ENCODE measurements at places on chromosomes 1 and 21. TPM values are rescaled to one million over a fixed set of nuclear protein-coding genes. Genes with fewer than 3 reads are reported as not detected.
A peak's percentile ranks its signal among the peaks of the same experiment; 100 is the strongest.

The GADD45A gene
- total RNA-seq = 34.3 TPM

The C8B gene
- total RNA-seq = not detected

The ZNF362 gene
- 5.4 TPM for total RNA-seq

The F5 gene
- 23.3 TPM for total RNA-seq

DNA sequence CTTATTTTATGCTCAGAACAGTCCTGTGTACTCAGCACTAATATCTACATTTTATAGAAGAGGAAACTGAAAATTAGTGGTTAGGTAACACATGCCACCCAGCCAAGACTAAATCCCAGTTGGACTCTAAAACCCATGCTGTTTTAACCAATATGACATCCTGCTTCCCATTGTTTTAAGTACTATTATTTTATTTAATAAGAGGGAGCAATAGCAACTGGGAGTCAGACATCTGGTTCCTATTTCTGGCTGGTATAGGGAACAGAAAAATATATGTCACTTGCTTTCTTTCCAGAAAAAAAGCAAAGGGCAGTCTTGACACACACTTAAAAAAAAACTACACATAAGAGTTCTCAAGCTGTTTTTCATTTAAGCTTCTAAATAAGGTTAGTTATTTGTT, 11.9 kb downstream of the KLHL12 start:
- no peaks in the 10 kb centered on the region for H3K27me3 ChIP-seq
- H3K4me3 ChIP-seq = no peak overlapping the region
- H3K36me3 ChIP-seq = peaks cover 30% of the 10 kb centered on the region
- no peak for DNase-seq

DNA sequence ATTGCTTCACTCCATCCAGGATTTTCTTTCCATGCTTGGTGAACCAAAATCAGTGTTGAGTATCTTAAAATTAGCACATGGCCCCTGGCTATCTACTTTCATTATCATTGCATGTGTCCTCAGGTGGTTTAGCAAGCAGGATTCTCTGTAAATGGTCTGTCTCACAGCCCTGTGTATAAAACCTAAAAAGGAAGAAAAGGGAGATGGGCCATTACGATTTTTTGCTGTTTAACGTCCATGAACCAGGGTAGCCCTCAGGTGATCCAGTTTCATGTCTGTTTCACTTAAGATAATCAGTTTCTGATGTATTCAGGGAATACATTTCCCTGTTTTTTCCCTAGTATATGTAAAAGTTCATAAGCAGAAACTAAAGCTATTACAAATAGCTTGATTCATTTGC, 238.2 kb downstream of the NFIA start:
- H3K36me3 ChIP-seq = no peaks in the 10 kb centered on the region
- peaks cover 38% of the 10 kb centered on the region for H3K4me1 ChIP-seq
- H3K4me3 ChIP-seq = no peak overlapping the region
- no peak overlapping the region for H3K27ac ChIP-seq

DNA sequence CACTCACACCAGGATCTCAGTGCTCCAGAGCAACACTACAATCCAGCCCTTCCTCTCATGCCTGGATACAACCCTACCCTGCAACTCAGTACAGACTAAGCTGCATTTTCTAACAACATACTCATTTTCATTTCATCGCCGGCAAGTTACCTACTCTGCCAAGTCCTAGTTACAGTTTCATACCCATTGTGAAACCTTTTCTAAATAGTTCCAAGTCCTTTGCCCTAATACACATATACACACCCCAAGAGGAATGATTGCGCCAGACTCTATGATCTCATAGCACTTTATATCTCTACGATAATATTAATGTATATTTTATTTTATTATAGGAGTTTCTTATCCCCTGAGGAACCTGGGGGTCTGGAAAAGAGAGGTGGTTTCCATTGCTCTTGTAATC, 122.4 kb downstream of the LMX1A start:
- H3K4me3 ChIP-seq = no peak overlapping the region
- H3K4me1 ChIP-seq = no peaks in the 10 kb centered on the region
- no peak for DNase-seq
- H3K27ac ChIP-seq = no peak overlapping the region
- H3K27me3 ChIP-seq = peaks cover 40% of the 10 kb centered on the region
- no peaks in the 10 kb centered on the region for H3K36me3 ChIP-seq

GRCh38 chr1:41919131-41919530, 409 bp upstream of the HIVEP3 start:
- H3K4me3 ChIP-seq = peak overlapping the region; percentile 93
- no peaks in the 10 kb centered on the region for H3K27me3 ChIP-seq
- DNase-seq = no peak
- no peaks in the 10 kb centered on the region for H3K36me3 ChIP-seq
- H3K27ac ChIP-seq = peak overlapping the region; percentile 98
- H3K4me1 ChIP-seq = peaks cover 59% of the 10 kb centered on the region

DNA sequence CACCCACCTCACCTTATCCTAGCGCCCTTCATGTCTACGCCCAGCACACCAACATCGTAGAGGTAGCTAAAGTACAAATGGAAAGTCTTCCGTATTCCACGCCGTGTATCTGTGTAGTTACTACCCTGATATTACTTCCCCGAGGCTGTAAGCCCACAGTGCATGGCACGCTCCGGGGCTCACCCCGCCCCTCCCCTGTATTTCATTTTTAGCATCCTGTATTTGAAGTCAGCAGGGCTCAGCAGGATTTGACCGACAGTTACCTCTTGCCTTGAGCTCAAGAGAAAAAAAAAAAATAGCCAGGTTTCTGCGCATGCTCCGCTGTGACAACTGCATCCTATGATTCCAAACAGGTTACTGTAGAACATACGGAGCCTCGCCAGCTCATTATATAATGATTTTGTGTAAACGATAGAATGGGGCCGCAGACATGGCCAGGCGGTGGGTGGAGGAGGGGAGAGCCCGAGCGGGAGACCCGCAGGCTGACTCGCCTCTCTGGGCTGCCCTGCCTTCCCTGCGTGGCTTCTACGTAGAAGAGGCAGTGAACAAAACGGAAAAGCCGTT, 1.3 kb downstream of the ABCG1 start:
- peak; percentile 84 for DNase-seq
- no peaks in the 10 kb centered on the region for H3K36me3 ChIP-seq
- H3K4me1 ChIP-seq = peaks cover 20% of the 10 kb centered on the region

DNA sequence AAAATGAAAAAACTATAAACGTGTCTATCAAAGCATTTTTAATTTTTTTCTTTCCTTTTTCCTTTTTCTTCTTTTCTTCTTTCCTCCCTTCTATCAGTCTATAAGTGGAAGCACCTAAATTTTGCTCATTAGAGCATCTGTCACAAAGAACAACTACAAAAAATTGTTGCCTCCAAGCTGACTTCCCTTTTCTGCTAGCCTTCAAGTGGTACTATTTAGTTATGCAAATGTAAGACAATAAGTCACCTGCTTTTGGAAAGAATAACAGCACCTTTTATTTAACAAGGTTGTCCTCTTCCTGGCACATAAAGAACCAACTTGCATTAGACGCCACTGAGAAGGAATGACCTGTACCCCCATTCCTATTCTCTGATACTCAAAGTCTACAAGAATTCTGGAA, 45.0 kb upstream of the C1orf53 start:
- no peaks in the 10 kb centered on the region for H3K27me3 ChIP-seq
- H3K4me1 ChIP-seq = no peaks in the 10 kb centered on the region
- H3K27ac ChIP-seq = no peak overlapping the region
- DNase-seq = no peak
- no peaks in the 10 kb centered on the region for H3K36me3 ChIP-seq

GRCh38 chr1:29282135-29282923, 46.0 kb downstream of the PTPRU start:
- DNase-seq = no peak
- no peaks in the 10 kb centered on the region for H3K27me3 ChIP-seq
- no peak overlapping the region for H3K27ac ChIP-seq
- no peak overlapping the region for H3K4me3 ChIP-seq

GRCh38 chr21:31409831-31410487, 65.9 kb upstream of the TIAM1 start:
- H3K27ac ChIP-seq = no peak overlapping the region
- H3K4me1 ChIP-seq = peaks cover 17% of the 10 kb centered on the region
- no peak for DNase-seq
- no peaks in the 10 kb centered on the region for H3K27me3 ChIP-seq

GRCh38 chr1:161473348-161473747, 31.9 kb upstream of the FCGR2A start:
- no peak overlapping the region for H3K27ac ChIP-seq
- H3K4me1 ChIP-seq = no peaks in the 10 kb centered on the region
- peaks cover 36% of the 10 kb centered on the region for H3K27me3 ChIP-seq
- DNase-seq = peak; percentile 30
- no peaks in the 10 kb centered on the region for H3K36me3 ChIP-seq

DNA sequence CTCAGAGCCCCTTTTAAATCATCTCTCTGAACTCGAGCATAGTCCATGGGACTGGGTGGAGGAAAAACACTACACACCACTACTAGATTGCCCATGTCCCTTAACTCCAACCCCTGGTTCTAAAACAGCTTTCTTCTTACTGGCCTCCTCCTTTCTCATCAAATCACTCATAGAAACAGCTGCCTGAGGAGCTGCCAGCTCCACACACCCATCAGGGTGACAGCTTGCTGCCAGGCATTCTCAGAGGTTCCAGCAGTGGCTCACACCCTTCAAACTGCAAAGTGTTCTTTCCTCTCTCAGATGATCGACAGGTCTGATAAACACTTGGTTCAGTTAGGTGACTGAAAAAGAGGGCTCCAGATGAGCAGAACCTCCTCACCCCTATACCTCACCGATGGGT, 543.0 kb upstream of the PLXNA2 start:
- no peak for DNase-seq
- H3K27me3 ChIP-seq = peaks cover 8% of the 10 kb centered on the region
- no peaks in the 10 kb centered on the region for H3K36me3 ChIP-seq
- no peak overlapping the region for H3K4me3 ChIP-seq
- no peak overlapping the region for H3K27ac ChIP-seq

- no peaks in the 10 kb centered on the region for H3K4me1 ChIP-seq
- no peaks in the 10 kb centered on the region for H3K36me3 ChIP-seq
- no peak overlapping the region for H3K4me3 ChIP-seq
- H3K27me3 ChIP-seq = peaks cover 1% of the 10 kb centered on the region
These were observed 82.2 kb downstream of the BCAR3 start for GRCh38 chr1:93599479-93599878.

GRCh38 chr1:53502641-53503432, 43.6 kb downstream of the DMRTB1 start:
- DNase-seq = no peak
- no peak overlapping the region for H3K4me3 ChIP-seq
- peaks cover 5% of the 10 kb centered on the region for H3K4me1 ChIP-seq
- H3K27me3 ChIP-seq = no peaks in the 10 kb centered on the region

DNA sequence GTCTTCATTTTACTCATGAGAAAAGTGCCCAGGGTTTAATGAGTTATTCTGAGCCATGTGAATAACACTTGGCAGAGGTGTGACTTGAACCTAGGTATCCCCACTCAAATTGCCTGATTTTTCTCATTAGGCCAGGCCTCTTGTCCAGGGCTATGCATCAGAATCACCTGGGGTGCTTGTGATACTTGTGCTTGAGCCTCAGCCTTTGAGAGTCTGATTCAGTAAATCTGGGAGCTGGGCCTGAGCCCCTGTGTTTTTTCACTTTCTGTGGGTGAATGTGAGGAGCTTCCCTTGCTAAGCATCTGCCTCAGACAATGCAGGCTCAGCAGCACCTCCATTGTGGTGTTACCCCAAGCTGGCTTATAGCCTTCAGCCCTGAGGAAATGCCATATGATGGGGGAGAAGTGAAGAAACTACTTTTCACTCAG, 127.1 kb downstream of the S1PR1 start:
- no peaks in the 10 kb centered on the region for H3K4me1 ChIP-seq
- H3K4me3 ChIP-seq = no peak overlapping the region

- peak overlapping the region; percentile 100 for H3K27ac ChIP-seq
- peaks cover 3% of the 10 kb centered on the region for H3K27me3 ChIP-seq
- peak; percentile 73 for DNase-seq
- peak overlapping the region; percentile 91 for H3K4me3 ChIP-seq
- peaks cover 8% of the 10 kb centered on the region for H3K36me3 ChIP-seq
These were observed 682 bp downstream of the SUCO start for GRCh38 chr1:172533513-172534151.

- H3K27me3 ChIP-seq = no peaks in the 10 kb centered on the region
- no peak overlapping the region for H3K4me3 ChIP-seq
- H3K27ac ChIP-seq = no peak overlapping the region
- H3K4me1 ChIP-seq = no peaks in the 10 kb centered on the region
- no peak for DNase-seq
- no peaks in the 10 kb centered on the region for H3K36me3 ChIP-seq
These were observed 164.6 kb downstream of the RASAL2 start for GRCh38 chr1:178258536-178258935.

- no peak overlapping the region for H3K27ac ChIP-seq
- DNase-seq = no peak
- peaks cover 3% of the 10 kb centered on the region for H3K36me3 ChIP-seq
- no peaks in the 10 kb centered on the region for H3K27me3 ChIP-seq
- H3K4me1 ChIP-seq = no peaks in the 10 kb centered on the region
These were observed 30.5 kb downstream of the SLC9A1 start for GRCh38 chr1:27124405-27124804.

GRCh38 chr1:6180707-6181311, 688 bp upstream of the CHD5 start:
- no peak overlapping the region for H3K27ac ChIP-seq
- DNase-seq = peak; percentile 13
- peak overlapping the region; percentile 1 for H3K4me3 ChIP-seq
- H3K27me3 ChIP-seq = peaks cover 42% of the 10 kb centered on the region
- peaks cover 16% of the 10 kb centered on the region for H3K36me3 ChIP-seq

All from activated CD8-positive, alpha-beta T cell treated with anti-CD3 and anti-CD28 coated beads for 36 hours (primary cell).